ENCODE measurements at places on chromosomes 6 and 20.

DNA sequence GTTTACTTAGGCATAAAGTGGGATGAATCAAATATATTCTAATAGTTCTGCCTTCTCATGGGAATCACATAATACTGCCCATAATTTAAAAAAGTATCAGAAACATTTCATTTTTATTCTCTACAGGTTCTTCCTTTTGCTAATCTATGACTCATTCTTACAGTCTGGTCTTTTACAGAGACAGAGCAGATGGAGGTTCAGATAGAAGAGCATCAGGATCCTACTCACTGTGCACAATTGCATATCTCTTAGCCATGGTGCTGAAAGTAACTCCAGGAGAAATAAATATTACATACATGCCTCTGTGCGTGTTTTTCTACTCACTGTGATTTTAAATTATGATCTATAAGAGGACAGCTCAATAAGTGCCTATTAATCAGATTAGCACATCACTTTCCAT lies 16.3 kb upstream of the OR2B6 start:
- no peak for DNase-seq

DNA sequence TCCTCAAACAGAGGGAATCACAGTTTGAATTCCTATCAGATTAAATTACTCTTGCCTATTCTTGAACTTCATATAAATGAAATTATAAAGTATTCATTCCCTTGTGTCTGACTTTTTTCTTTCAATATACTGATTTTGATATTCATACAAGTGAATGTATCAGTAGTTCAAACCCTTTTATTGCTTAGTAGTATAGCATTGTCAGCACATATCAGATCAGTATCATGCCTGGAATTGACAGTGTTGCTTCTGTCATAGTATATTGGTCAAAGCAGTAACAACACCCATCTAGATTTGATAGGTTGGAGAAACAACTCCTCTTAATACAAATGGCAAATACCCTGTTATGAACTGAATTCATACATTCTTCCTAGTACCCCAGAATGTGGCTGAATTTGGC lies 89.1 kb upstream of the SLC35F1 start:
- no peak for DNase-seq

DNA sequence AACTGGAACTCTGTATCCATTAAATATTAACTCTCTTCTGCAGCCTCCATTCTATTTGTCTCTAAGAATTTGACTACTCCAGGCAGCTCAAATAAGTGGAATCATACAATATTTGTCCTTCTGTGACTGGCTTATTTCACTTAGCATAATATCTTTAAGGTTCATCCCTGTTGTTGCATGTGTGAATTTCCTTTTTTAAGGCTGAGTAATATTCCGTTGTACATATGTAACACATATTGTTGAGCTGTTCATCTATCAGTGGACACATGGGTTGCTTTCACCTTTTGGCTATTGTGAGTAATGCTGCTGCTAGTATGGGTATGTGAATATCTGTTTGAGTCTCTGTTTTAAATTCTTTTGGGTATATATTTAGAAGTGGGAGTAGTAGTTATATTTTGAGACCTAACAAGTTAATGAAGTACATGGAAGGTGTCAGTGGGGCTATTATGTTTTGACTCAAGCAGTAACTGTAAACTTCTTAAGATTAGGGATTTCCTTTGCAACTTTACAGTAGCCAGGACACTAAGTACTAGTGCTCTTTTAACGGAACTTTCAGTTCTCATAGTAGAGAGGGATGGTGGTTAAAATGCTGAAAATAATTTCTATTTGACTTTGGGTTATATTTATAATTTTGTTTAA lies 29.7 kb upstream of the TMEM217 start:
- no peak for DNase-seq

DNA sequence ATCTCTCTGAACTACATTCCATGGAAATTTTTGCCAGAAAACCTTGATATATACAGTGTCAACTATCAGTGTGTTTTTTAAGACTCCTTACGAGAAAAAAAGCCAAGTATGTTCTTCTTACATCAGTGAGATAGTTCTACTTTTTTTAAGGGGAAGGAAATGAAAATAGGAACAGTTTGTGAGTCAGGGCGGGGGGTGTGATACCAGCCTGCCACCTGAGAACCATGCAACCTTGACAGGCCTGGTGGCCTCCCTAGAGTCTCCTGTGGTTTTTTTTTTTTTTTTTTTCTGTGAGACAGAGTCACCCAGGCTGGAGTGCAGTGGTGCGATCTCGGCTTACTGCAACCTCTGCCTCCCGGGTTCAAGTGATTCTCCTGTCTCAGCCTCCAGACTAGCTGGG lies 96.3 kb upstream of the GCM1 start:
- peak; percentile 31 for DNase-seq

GRCh38 chr6:105374010-105374420 lies 28.9 kb downstream of the PREP start:
- DNase-seq, result no peak

- no peak for DNase-seq
Measured at GRCh38 chr6:68710496-68710895, 75.4 kb downstream of the ADGRB3 start.

DNA sequence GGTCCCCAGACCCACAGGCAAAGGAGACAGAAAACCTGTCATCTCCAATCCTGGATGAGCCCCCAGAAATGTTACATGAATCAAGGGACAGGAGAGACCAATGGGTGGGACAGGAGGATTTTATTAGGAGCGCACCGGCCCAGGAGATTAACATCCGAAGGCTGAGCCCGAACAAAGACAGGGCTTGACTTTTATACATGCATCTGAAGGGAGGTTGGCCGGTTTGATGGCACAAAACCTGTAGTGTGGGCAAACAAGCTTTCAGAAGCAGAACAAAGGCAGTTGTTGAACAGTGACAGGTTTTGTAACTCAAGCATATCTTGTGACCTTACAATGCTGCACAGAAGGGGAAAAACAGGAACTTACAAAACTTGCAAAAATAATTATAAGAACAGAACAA lies 83.9 kb upstream of the GPR6 start:
- no peak for DNase-seq

DNA sequence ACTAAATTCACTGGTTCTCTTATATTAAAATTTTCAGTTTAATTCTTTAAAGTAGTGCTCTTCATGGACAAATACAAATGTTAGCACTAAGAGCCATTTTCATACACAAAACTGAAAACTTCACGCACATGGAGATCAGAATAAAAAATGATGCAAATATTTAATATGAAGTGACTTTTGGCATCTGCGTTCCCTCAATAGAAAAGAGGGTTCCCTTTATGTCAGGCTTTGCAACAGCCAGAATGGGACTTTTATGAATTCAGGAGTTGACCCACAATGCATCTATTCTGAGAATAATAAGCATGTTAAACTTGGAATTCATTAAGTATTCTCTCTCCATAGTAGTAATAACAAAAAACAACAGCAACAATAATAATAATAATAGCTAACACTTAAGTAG lies 125.8 kb downstream of the INSM1 start:
- DNase-seq, result no peak

DNA sequence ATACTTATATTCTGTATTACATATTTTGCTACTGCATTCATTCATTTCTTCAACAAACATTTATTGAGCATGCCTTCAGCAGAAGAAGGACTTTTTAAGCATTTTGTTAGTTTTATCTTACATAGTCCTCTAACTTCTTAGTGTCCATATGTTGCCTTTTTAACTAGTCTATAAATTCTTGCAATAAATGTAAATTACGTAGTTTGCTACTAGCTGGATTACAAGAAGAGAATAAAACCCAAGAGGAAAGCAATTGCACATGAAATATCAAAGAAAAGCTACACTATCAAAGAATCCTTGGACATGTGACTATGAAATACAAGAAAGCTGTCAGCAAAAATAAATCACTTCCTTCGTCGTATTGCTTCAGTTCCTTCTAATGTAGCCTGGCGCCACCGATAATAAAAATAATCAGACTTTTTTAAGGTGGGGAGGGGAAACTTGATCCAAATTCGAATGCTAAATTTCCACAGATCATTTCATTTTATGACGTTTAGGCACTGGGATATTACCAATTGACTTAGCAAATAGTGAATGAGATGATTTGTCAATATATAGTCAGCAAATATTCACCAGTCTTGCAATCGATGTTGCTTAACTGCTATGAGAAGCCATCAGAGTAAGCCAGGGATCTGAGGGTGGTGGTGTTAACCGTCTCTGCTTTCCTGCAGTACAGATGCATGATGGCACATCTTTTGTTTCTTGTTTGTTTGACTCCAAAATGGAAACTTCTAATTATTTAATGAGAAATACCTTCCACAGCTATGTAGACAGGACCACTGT lies 258.7 kb upstream of the EXOC2 start:
- no peak for DNase-seq

GRCh38 chr20:50138479-50139393 lies 14.8 kb downstream of the PEDS1 start:
- no peak for DNase-seq

DNA sequence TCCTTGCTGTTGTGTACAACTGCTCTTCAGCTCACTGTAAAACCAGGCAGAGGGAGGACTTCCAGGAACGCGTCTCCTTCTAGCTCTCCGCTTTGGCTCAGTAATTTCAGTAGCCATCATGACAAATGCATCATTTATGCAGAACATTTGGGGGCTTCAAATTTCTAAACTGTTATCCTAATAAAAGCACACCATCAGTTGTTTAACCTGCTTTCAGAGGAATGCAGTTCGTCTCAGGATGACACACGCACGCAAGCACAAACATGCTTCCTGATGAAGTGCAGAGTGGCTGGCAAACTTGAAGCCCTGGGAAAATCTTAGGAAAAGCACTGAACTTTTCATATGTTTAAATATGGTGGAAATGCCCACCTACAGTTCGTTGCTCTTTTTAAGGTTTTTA lies 24.4 kb downstream of the SLC22A23 start:
- no peak for DNase-seq

GRCh38 chr20:24339210-24339641 lies 130.2 kb upstream of the SYNDIG1 start:
- DNase-seq, result no peak

DNA sequence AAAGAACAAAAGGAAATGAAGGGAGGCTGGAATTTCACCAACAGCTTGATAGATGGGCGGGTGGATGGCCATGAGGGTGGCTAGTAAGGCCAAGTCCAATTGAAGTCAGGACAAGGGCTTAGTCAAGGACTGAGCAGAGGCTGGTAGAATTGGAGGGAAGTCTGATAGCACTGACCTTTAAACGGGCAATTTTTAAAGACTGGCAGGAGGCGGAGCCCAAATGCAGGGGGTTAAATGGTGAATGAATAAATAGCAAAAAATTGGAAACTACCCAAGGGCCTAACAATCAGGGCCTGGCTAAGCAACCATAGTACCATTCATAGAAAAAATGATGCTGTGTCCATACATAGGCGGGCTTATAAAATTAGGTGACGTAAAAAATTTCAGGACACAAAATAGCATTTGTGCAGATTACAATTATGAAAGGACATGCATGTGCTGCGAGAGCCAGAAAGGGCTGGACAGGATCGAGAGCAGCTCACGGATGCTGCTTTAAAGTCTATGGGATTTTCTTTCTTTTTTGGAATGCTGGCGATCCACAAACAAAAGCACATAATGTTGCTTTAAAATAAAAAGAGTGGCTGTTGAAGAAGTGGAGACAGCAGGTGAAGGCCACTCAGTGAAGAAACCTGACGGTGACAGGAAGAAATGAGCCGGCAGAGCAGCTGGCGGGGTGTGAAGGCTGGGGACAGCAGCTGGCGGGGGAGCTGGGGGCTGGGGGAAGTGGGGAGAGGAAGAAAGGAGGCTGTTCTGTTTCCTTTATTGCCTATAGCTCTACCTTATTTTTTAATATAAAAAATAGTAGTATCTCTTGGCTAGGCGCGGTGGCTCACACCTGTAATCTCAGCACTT lies 42.8 kb upstream of the TAF8 start:
- DNase-seq, result peak; percentile 33

GRCh38 chr6:154733626-154734382 lies 588 bp downstream of the SCAF8 start:
- peak; percentile 76 for DNase-seq

DNA sequence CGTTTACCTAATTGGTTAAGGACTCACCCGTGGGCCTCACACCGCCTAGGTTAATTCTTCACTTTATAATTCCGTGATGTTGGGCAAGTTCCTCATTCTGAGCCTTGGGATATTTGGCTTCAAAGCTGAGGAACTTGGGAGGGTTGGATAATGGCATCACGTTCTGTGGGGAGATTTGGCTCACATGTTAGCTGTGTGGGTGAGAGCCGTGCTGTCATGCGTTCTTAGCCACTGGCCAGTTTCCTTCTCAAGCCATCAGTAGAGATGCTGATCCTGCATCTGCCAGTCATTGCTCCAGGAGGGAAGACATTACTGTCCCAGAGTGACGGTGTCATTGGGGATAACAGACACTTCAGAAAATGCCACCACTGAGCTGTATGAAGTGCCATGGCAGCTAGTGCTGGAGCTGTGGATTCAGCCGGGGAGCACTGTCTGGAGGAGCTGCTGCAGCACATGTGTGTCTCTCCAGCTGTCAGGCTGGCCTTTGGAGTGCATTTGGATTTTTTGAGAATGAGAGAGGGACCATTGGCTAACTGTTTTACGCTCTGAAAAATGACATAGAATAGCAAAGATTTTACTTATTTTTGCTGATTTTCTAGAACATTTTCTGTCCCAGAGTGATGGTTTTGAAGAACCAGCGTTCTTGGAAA lies 16.5 kb downstream of the IGF2R start:
- no peak for DNase-seq

- no peak for DNase-seq
Measured at GRCh38 chr6:45024610-45025009, 303.5 kb upstream of the RUNX2 start.

GRCh38 chr6:148866657-148867268 lies 119.9 kb downstream of the UST start:
- DNase-seq, result no peak

DNA sequence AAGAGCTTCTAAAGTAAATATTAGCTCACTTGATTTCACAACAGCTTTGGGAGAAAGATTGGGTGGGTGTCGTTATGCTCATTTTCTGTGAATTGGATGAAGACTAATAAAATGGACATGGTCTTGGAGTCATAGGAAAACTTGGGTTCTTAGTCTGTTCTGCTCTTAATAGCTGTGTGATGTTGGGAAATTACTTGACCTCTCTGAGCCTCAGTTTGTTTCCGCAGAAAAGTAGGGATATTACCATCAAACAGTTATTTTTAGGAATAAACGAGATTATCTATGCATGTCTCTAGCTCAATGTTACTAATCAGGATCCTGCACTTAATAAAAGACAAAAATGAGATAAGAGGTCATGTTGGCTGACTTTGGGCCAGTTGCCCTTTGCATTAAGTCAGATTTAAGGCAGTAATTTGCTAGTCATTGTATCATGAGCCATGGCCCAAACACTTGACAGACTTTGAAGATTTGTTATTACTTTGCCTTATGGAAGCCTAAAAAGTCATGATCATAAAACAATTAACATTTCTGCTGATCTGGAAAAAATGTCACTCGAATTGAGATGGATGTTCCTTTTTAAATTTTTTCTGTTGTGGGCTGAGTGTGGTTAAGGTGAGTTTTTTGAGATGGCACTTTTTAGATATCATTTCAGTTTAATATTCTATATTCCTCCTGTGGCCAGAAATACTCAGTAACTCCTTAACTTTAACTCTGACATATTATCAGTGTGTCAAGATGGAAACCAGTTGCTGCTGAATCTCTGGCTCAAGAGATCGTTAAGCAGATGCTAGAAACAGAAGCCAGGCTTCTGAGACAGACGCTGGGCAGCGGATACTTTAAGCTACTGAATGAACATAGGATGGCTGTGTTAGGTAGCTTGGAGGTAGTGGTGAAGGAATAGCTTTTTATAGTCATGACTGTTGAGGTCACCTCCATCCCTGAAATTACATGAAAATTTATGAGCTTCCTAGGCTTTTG lies 291.6 kb downstream of the PHF3 start:
- no peak for DNase-seq
